NAMALWA (cell line): ENCODE measurements at places on chromosomes 2 and 18.

- DNase-seq, result no peak
Observed at GRCh38 chr18:27778925-27779324, 398.0 kb downstream of the CDH2 start.

GRCh38 chr2:71843391-71843850 lies 304.2 kb downstream of the CYP26B1 start:
- DNase-seq, result no peak

GRCh38 chr18:2656237-2656980 lies 883 bp downstream of the SMCHD1 start:
- peak; percentile 60 for DNase-seq

- no peak for DNase-seq
Observed at GRCh38 chr2:58604096-58604495, 363.0 kb upstream of the FANCL start.

DNA sequence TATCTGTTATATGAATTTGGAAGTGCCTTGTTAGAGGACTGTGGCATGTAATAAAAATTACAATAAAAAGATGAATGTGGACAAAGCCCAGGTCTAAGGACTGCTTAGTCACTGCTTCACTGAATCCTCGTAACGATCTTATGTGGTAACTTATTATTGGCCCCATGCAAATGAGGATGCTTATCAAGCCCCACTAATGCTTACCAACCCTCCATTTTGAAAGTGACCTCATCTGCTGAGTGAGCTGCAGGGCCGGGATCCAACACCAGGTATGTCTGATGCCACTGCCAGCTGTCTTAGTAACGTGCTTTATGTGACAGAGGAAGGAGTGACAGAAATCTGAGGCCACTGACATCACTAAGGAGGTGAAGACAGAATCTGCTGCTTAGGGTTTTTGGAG lies 65.3 kb upstream of the CCDC85A start:
- peak; percentile 25 for DNase-seq

- DNase-seq, result no peak
Observed at GRCh38 chr2:175624785-175625184, 377.3 kb downstream of the LNPK start.

GRCh38 chr2:30978854-30979253 lies 159.4 kb downstream of the GALNT14 start:
- no peak for DNase-seq

- DNase-seq, result no peak
Observed at GRCh38 chr2:54706622-54707021, 16.8 kb upstream of the EML6 start.

DNA sequence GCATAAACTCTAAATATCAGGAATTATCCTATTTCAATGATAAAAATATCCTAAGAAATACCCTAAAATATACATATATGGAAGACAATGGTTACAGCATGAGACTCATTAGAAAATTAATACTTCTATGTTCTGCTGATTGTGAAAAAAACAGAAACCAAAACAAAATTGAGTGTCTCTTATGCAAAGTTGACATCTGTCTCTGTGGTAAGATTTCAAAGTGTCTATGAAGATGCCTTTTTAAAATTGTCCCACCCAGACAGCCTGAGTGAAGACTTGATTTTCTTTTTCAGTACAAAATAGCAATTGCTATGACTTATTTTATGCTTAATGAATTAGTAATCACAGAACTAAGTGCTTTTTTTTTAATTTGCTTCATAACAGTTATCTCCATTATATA lies 1368.4 kb upstream of the LRRTM1 start:
- DNase-seq, result no peak

GRCh38 chr2:102187496-102188150 lies 800 bp downstream of the IL1RL2 start:
- DNase-seq, result no peak

DNA sequence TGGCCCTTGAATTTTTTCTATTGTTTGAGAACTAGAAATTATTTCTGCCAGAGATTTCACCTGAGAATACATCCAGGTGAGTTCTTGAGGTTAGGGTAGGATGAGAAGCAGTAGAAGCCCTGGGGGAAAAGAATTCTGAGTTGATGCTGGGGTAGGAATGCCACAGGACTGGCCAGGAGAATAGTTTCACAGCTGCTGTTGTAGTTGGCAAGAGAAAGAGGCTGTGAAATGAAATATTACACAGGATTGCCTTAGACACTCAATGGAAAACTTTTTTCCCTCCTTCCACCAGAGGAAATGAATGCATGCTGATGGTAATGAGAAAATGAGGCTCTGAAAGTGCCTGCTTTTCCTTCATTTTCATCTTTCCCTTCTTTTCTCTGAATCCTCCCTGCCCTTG lies 54.6 kb downstream of the PRKCE start:
- no peak for DNase-seq

DNA sequence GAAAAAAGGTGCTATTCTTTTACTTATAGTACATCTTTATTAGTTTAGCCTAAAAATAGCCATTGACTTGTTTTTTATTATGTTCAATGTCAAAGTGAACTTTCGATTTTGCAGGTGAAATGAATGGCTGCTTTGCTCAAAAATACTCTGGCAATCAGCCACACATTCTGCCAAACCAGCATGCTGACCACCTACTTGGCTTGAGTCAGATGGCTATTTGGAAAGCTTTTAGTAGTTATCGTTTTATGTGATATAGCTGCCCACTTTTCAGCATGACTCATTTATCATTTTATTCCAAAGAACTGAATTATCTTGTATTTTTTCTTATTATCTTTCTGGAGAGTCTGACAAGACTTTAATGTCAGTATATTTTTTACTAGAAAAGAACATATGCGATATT lies 1615.8 kb upstream of the TMEFF2 start:
- no peak for DNase-seq

DNA sequence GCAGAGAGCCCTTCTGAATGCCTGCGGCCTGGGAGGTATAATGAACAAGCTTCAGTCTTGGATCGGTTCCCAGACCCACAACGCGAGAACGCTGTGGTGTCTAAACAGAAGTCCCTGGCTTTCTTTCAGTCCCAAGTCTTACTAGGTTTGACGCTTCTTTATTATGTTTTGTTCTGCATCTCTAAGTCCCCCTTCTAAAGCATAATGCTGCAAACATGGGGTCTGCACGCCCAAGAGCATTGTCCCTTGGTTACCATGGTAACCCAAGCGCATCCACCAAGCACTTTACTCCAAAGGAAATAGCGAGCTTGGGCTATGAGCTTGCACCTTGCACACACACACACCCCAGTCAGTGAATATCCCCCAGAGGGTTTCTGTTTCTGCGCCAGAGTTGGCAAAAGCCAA lies 193.7 kb downstream of the INO80D start:
- DNase-seq, result no peak

DNA sequence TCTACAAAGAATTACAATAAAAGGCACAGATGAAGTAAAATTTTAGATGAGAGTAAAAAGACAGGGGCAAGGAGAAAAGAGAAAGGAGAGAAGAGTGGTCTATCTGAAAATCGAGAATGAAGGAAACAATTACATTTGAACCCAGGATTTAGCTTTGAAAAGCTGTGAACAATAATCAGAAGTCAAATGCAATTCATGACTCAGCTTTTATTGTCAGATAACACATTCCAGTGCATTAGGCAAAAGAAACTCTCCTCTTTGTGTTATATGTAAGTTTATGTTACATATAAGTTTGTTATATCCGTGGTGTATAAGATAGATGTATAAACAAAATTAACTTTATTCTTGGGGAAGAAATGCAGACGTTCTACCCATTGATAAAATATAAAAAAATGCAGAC lies 284.5 kb downstream of the GBX2 start:
- DNase-seq, result no peak

DNA sequence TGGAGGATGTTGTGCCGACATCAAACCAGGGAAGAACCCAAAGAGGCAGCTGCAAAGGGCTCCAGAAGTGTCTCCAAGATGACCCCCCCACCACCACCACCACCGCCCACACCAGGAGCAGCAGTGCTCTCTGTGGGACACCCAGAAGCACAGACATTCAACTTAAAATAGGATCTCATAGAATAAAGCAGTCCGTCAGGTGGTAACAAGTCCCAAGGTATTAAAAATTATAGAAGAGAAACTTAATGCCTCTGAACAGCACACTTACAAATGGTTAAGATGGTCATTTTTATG lies 155.5 kb upstream of the ID2 start:
- no peak for DNase-seq

GRCh38 chr2:5727235-5727634 lies 35.1 kb downstream of the SOX11 start:
- no peak for DNase-seq
